GM12864 (cell line): ENCODE measurements at places on chromosomes 16 and 17.

GRCh38 chr16:80569440-80570105 lies 28.8 kb downstream of the DYNLRB2 start:
- peak; percentile 8 for DNase-seq

- DNase-seq: no peak
Observed at GRCh38 chr17:48871551-48872351, 20.8 kb upstream of the ATP5MC1 start.

- DNase-seq: no peak
Observed at GRCh38 chr16:87583453-87584131, 18.7 kb upstream of the JPH3 start.

DNA sequence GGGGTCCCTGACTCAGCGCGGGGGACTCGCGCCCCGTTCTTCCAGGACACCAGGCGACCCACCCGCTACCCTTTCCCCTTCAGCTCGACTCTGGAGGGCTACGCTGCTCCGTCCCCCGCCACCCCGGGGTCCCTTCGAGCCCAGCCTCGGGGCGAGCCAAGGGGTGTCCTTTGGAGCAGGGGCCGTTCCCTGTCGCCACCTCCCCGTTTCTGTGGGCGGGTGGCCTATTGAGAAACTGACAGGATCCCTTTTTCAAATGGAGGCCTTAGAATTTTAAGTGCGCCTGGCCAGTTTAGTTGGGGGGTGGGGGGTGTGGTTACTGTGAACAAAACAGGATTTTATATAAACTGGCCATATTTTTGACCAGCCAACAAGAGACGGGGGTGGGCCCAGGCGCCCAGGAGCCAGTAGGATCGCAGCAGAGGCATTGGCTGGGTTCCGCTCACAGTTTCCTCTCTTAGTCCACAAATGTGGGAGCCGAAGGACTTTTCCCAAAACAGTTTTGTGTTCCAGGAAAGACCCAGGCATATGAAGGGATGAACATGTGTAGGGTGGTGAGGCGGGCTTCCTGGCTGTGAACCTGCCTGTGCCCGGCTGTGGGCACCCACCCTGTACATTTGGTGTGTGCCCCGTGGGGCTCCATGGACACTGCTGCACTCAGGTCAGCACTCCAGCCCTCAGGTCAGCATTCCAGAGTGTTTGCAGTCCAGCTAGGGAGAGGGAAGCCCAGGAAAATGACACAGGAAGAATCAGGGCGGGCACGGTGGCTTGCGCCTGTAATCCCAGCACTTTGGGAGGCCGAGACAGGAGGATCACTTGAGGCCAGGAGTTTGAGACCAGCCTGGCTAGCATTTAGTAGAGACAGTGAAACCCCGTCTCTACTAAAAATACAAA lies 722 bp upstream of the TIMP2 start:
- DNase-seq: no peak

- no peak for DNase-seq
Observed at GRCh38 chr16:85583491-85584181, 29.5 kb upstream of the GSE1 start.

DNA sequence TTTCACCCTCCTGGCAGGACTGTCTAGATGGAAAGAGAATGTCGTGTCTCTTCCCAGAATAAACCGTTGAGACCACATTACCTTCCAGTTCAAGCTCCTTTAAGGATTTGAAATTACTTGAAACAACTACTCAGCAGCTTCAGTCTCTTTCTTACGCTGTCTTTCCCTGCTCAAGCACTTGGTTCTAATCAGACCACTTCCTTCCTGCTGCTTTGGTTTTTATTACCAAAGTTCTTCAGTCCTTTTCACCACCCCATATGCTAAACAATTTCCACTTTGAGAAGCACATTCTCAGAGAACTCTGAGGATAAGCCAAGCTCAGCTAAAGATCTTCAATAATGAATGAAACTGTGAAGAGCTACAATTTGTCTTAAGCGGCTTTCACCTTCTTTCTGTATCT lies 105.4 kb downstream of the STX8 start:
- DNase-seq: peak; percentile 10

DNA sequence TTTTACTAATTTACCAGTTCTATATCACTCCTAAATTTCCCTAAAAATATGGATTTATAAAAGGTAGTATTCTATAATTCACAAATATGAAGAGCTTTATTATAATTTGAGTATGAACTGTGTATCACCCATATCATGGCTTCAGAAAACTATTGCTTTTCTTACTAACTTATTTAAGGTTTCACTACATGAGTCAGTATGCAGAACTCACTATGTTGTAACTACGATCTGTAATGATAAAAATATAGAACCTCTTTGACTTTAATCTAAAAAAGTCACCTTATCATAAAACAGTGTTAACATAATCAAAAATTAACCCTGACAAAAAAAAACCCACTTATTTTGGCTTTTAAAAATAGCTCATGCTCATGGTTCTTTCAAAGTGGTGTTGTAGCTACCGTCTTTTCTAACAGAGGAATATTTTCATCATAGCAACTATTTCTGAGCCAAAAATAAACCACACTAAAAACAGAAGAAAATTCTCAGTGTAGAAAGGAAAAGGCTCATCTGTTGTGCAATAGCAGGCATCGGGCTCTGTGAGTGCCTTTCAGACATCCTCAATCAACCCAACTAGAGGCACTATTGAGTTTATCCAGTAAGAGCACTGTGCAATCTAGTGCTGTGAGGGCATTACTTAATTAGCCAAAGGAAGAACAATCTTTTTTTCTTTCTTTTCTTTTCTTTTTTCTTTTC lies 42.1 kb downstream of the ITGAM start:
- peak; percentile 7 for DNase-seq
